Type B pancreatic cell (in vitro differentiated cells): ENCODE measurements at places on chromosomes 2 and 18. TPM values are rescaled to one million over a fixed set of nuclear protein-coding genes. Genes with fewer than 3 reads are reported as not detected.

Gene QPCT
- 0.72 and 15.8 TPM in 2 replicates for total RNA-seq

DNA sequence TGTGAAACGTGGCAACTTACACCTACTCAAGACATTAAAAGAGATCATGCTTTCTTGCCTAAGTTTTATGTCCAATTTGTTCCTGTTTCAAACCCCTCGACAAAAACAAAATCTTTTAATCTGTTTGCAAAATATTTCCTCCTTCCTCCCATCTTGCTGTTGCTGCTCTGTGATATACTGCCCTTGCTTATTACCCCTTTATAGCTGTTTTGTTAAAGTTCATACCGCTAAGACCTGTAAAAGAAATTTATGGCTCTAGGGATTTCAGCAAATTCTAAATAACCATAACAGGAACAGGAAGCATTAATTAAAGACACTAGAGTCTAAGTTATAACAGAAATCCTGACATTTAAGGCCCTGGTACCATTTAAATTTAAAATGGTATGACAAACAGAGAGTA, 1268.2 kb upstream of the PIK3C3 start:
- DNase-seq: no peak

- DNase-seq: no peak
Observed at GRCh38 chr2:223599640-223600380, 2.4 kb downstream of the SCG2 start.

DNA sequence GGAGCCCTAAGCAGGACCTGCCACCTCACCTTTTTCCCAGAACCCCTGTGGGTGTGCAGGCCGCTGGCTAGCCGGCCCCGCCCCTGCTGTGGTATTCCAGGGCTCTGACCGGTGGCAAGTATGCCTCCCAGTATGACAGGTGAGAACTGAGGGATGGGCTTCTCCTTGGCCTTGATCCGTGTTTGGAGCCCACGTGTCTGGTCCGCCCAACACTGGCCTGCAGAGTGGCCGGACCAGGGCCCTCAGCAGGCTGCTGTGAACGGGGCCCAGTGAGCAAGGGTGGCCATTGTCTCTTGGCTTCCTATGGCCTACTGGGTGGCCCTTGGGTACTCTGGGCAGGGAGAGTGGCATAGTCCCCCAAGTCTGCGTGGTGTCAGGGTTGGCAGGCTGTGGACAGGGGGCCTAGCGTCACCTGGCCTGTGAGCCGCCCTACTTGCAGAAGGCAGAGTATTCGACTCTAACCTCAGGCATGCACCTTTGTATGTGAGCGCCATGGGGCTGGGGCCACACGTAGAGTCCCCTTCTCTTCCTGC, 1.8 kb downstream of the RNPEPL1 start:
- DNase-seq: no peak

DNA sequence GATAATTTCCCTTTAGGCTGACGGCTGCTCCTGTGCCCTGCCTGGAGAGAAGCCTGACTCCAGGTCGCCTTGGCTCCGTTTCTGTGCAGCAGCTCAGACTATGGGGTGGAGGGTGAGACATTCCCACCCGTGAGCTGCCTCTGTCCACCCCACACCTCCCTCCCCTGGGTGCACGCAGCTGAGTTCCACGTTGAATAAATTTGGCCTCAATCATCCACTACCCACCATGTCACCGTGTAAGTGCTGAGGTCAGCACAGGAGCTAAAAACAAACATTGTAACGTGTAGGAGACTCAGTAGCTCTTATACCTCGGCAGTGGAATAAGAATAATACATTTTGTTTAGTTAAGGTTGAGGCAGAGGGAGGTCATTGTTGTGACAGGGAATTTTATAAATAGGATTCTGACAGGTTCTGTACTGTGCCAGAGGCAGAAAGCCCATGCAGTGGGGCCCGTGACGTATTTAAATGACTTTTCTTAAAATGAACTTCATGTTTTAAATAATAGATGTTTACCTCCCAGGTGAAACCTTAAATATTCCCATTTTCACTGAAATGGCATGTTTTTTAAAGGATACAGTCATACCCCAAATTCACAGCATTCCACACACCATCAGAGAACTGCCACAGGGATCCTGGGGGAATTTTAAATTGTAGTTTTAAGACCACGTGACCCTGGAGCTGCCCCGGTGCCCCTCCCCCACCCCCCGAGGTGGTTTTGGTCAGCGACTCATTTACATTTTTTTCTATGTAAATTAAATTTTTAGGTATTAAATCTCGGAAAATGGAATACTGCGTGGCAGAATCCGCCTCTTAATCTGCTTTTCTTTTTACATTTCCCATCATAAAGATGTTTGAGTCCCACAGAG, 50.2 kb downstream of the NFATC1 start:
- DNase-seq: no peak

Gene SRD5A2
- total RNA-seq: 0.26 TPM in 1 of 2 replicates, not detected in the other

DNA sequence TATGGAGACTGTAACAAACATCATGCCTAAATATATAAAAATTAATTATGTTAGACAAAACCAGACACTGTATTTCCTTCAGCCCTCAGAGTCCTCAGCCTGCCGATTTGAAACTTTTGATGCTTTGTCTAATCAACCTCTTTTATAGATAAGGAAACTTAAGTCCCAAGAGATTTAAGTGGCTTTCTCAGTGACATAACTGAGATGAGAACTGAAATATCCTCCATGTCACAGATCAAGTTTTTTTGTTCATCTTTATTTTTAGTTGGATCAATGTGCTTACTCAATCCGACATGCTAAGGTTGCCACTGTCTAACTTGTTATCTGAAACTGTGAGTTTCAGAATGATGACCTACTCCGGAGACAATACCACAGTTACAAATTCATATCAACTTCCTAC, 72.3 kb downstream of the BARD1 start:
- no peak for DNase-seq

Gene PROM2
- 18.5 and 31.5 TPM in 2 replicates for total RNA-seq

DNA sequence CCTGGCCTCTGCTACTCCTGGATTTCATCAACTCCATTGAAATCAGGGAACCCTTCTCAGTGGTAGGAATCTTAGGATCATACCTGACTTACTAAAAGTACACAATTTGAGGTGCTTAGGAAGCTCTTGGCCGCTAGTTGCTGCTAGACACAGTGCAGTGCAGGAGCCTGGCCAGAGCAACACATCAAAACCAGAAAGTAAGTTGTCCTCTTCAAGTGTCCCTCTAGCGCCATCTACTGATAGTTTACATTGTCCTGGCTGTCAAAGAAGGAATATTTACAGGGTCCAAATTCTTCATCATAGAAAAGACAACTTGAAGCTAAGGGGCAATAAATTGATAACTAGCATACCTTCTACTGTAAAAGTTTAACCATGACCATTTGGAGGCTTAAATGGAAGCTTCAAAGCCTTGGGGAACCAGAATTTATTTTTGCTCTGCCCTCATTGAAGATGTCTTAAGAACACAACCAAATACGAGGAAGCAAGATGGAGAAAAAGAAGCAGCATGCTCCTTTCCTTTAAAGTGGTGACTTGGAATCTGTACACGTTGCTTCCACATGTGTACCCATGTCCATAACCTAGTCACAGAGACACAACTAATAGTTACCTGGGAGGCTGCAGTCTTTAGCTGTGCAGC, 889.1 kb upstream of the GCFC2 start:
- DNase-seq: no peak

Gene IL36B
- total RNA-seq: not detected in 2 replicates

- no peak for DNase-seq
Observed at GRCh38 chr18:45521136-45521535, 94.1 kb upstream of the SLC14A2 start.

Gene TMEFF2
- total RNA-seq: 10.7 and 14.0 TPM in 2 replicates

Gene ALK
- 7.7 and 12.3 TPM in 2 replicates for total RNA-seq

DNA sequence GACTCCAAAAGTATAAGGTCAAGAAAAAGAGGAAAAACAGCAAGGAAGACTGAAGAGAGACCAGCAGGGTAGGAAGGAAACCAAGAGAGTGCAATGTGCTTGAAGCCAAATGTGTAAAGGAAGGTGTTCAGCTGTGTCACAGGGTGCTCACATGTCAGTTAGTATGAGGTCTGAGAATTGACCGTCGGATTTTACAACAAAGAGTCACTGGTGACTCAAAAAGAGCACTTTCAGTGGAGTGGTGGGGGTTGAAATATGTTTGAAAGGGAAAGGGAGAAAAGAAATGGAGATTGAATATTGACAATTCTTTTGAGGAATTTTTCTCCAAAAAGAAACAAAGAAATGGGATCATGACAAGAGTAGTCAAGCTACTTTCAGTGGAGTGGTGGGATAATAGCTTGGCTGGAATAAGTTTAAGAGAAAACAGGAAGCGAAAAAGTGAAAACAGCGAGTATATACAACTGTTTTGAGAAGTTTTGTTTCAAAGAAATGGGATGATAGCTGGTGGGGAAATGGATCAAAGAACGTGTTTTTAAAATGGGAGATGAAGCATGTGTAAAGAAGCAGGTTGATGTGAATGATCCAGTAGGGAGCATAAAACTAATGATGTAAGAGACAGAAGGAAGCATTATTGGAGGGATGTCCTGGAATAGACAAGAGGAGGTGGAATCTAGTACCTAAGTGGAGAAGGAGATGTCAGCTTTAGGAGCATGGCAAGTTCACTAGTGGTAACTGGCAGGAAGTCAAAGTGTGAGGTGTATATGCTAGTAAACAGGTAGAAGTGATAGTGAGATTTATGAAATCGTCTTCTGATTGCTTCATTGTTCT, 3.6 kb upstream of the TSPYL6 start:
- DNase-seq: no peak

GRCh38 chr2:168439536-168439935, 16.5 kb upstream of the CERS6 start:
- no peak for DNase-seq

Gene SLC35F5
- total RNA-seq: 58.3 and 65.1 TPM in 2 replicates

DNA sequence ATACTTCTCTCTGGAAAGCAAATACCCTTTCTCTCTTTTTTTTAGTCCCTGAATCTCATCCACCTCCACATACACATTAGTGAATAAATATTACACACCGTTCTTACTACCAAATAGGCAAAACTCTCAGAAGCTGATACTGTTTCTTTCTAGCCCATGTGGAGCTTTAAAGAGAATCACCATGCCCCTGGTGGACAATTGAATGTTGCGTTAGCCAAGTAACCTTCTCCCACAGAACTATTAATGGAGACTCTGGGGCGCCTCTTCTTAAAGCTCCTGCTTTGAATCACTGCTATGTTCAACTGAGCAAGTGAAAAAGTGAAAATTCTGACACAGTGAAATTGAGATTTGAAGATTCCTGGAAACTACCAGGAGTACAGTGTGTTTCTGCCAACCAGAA, 522.8 kb upstream of the CDH7 start:
- no peak for DNase-seq

- DNase-seq: peak; percentile 31
Observed at GRCh38 chr18:13264091-13265007, 45.8 kb downstream of the LDLRAD4 start.

- no peak for DNase-seq
Observed at GRCh38 chr2:207107551-207107950, 58.2 kb downstream of the KLF7 start.

Gene TMEM247
- total RNA-seq: not detected in 2 replicates

Gene KDSR
- total RNA-seq: 50.2 and 52.7 TPM in 2 replicates

Gene GNLY
- not detected in 2 replicates for total RNA-seq

- DNase-seq: no peak
Observed at GRCh38 chr2:137190411-137191195, 425.3 kb downstream of the THSD7B start.

GRCh38 chr18:2417861-2418610, 153.3 kb downstream of the METTL4 start:
- no peak for DNase-seq

GRCh38 chr18:2908946-2909335, 62.1 kb downstream of the EMILIN2 start:
- DNase-seq: peak; percentile 62

DNA sequence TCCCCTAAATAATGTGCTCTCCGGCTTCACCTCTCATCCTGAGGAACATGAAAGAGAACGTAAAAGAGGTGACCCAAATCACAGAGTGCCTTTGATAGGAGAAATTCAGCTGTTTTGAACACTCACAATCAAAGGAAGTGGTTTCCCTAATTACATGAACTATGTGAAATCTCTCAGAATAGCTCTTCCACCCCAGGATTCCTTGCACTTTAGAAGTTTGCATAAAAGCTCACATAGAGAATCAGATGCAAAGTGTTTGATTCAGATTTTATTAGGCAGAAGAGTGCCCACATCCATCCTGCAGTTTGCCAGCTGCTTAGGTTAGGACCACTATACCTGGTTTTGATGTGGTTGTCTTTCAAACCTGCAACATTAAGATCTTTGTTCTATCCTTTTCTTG, 61.0 kb downstream of the MAP3K20 start:
- DNase-seq: no peak

Gene ALLC
- not detected in 2 replicates for total RNA-seq

GRCh38 chr2:1891971-1892486, 147.7 kb upstream of the PXDN start:
- DNase-seq: no peak
